Glutamatergic neuron (in vitro differentiated cells): ENCODE measurements at places on chromosomes 12 and 14.

DNA sequence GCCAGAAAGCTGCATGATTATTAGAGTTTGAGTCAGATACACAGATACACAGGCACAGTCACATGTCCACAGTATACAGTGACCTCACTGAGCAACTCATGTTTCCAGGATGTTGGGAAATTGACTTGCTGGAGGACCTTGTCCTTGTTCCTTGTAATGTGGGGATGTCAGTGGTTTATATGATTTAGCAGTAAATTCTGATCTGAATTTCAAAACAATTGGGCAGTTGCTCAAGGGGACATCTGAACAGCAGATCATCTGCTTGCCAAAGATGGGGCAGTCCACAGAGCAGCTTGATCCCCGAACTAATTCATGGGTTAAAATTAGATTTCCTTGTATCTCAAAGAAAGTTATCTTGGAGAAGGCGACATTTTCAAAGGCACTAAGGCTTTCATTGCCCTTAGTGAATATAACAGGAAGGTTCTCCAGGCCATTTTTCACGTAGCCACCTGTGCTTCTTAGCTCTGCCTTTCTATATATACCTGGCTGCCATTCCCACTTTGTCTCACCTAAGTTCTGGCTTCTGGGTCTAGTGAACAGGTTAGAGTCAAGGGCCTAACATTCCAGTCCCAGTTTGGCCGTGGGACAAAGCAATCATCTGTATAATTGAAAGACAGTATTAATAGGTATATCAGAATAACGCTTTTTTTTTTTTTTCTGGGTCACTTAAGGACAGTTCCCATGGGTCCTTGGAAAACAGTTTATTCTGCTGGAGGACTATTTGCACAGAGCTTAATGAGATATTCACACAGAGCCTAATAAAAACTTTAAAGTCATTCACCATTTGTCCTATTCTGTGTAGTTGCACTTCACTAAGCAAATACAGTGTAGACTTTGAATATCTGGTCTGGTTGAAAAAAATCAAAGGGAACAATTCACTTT lies 64.9 kb upstream of the STRN3 start:
- H3K4me3 ChIP-seq, result no peak overlapping the region
- DNase-seq, result no peak
- no peaks in the 10 kb centered on the region for H3K4me1 ChIP-seq
- H3K36me3 ChIP-seq, result no peaks in the 10 kb centered on the region
- H3K27ac ChIP-seq, result no peak overlapping the region

GRCh38 chr14:69004731-69005431 lies 25.8 kb upstream of the ACTN1 start:
- peaks cover 12% of the 10 kb centered on the region for H3K36me3 ChIP-seq
- H3K27ac ChIP-seq, result no peak overlapping the region
- H3K4me3 ChIP-seq, result no peak overlapping the region
- no peak for DNase-seq
- peaks cover 5% of the 10 kb centered on the region for H3K4me1 ChIP-seq
- H3K27me3 ChIP-seq, result peaks cover 5% of the 10 kb centered on the region

DNA sequence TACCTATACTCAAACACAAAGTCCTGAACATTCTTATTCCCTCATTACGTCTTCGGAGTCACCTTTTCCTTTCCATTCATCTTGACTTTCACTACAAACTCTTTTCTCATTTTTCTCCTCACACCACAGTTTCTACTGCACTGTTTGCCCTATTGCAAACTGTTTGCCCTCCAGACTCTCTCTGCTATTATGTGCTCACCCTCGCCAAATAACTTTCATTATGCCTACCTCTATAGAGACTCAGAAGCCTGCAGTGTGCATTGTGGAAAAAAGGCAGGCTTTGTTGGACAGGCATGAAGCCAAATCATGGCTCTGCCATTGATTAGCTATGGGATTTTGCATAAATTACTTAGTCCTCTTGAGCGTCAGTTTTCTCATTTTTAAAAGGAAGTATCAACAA lies 246.6 kb upstream of the CCDC196 start:
- no peak overlapping the region for H3K4me3 ChIP-seq
- no peak overlapping the region for H3K27ac ChIP-seq
- H3K4me1 ChIP-seq, result no peaks in the 10 kb centered on the region

GRCh38 chr14:76595266-76595665 lies 166.0 kb upstream of the VASH1 start:
- DNase-seq, result no peak
- H3K4me3 ChIP-seq, result no peak overlapping the region
- H3K27ac ChIP-seq, result no peak overlapping the region
- H3K36me3 ChIP-seq, result no peaks in the 10 kb centered on the region

GRCh38 chr12:12010277-12011039 lies 60.3 kb upstream of the BCL2L14 start:
- H3K27ac ChIP-seq, result no peak overlapping the region
- H3K27me3 ChIP-seq, result peaks cover 3% of the 10 kb centered on the region
- no peak for DNase-seq
- H3K4me3 ChIP-seq, result no peak overlapping the region
- H3K4me1 ChIP-seq, result peaks cover 6% of the 10 kb centered on the region

DNA sequence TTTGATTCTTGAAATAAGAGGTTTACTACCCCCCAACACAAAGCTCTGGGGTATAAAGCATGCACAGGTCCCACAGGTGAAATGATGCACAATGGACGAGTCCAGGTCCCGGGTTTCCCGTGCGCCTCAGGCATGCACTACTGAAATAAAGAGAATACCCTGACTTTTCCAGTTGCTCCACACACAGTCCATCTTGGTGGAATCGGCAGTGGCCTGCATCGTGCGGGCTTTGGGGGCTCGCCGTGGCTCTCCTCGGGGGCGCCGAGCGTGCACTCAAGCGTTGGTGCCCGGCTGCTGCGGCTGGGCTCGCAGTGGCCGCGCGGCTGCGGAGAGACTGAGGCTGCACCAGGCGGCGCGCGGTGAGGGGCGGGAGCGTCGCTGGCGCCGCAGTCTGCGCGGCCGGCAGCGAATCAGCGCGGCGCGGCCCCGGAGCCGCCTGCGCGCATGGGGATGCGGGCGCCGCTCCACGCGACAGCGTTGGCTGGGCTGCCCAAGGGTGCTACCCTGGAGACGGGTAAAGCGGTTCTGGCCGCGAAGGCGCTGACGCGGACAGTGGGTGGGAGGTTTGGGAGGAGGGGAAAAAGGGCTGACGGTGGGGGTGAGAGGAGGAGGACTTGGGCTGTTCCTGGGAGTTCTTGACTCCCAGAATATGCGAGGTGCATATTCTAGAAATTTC lies 53.8 kb upstream of the CCDC175 start:
- H3K36me3 ChIP-seq, result peaks cover 10% of the 10 kb centered on the region
- peak; percentile 75 for DNase-seq

DNA sequence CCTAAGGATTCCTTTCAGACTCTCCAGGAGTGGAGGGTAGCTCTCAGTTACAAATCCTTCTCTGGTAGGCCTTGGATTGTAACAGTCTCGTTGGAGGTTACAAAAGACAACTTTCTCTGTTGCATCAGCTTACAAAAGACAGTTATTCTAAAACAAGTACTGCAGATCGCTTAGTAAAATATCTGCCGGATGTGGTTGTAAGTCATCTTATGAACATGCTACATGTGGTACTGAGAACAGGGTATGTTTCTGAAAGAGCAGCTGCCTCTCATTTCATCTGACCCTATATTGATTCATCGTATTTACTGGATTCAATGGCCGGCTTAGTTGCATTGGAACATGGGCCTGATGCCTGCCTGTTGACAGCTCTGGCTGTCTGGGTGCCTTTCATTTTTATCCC lies 157.4 kb downstream of the PTCSC3 start:
- DNase-seq, result no peak
- no peaks in the 10 kb centered on the region for H3K27me3 ChIP-seq
- H3K4me3 ChIP-seq, result no peak overlapping the region
- no peaks in the 10 kb centered on the region for H3K36me3 ChIP-seq
- H3K4me1 ChIP-seq, result no peaks in the 10 kb centered on the region

GRCh38 chr12:127717278-127717677 lies 549.7 kb upstream of the TMEM132C start:
- H3K27ac ChIP-seq, result no peak overlapping the region
- H3K4me3 ChIP-seq, result no peak overlapping the region
- H3K27me3 ChIP-seq, result no peaks in the 10 kb centered on the region
- no peak for DNase-seq
- H3K36me3 ChIP-seq, result no peaks in the 10 kb centered on the region

GRCh38 chr14:92173668-92174067 lies 51.9 kb downstream of the CPSF2 start:
- H3K36me3 ChIP-seq, result no peaks in the 10 kb centered on the region
- H3K4me1 ChIP-seq, result no peaks in the 10 kb centered on the region
- H3K27ac ChIP-seq, result no peak overlapping the region

DNA sequence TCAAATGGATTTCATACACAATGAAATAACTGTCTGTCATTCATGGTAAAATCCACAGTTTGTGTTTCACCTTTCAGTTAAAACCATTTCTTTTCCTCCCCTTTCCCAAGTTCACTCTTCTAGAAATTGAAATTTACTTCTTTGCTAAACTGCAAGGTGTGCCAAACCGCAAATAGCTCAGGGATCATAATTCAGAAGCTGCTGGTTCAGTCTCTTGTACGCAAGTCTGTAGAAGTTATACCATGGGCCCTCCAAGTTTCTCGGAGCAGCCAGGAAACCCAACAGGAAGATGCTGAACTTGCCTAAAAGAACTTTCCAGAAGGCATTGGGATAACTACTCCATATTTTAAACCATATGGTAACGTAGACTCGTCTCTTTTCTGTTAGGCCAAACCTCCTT lies 268.9 kb downstream of the FLRT2 start:
- no peaks in the 10 kb centered on the region for H3K27me3 ChIP-seq
- H3K4me1 ChIP-seq, result no peaks in the 10 kb centered on the region
- H3K27ac ChIP-seq, result no peak overlapping the region
- no peak overlapping the region for H3K4me3 ChIP-seq
- no peaks in the 10 kb centered on the region for H3K36me3 ChIP-seq
- no peak for DNase-seq

DNA sequence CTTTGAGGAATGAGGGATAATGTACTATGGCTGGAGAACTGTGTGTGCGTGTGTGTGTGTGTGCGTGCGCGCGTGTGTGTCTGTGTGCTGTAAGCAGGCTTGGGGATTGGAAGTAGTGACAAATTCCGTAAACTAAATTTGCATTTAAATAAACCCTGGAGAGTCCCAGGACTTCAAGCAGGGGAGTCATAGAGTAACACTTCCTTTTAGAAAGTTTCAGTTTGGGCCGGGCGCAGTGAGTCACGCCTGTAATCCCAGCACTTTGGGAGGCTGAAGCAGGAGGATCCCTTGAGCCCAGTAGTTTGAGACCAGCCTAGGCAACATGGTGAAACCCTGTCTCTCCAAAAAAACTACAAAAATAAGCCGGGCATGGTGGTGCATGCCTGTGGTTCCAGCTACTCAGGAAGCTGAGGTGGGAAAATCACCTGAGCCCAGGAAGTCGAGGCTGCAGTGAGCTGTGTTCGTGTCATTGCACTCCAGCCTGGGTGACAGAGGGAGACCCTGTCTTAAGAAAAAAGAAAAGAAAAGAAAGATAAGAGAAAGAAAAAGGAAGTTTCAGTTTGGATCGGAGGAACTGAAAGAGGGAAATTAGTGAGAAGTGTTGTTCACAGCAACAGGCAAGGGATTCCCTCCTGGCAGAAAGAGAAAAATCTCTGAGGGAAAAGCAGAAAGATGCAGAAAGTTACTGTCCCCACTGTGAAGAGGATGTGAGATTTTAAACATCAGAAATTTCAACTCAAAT lies 222.7 kb upstream of the SOX5 start:
- no peak overlapping the region for H3K4me3 ChIP-seq
- peaks cover 4% of the 10 kb centered on the region for H3K4me1 ChIP-seq
- H3K27me3 ChIP-seq, result no peaks in the 10 kb centered on the region

DNA sequence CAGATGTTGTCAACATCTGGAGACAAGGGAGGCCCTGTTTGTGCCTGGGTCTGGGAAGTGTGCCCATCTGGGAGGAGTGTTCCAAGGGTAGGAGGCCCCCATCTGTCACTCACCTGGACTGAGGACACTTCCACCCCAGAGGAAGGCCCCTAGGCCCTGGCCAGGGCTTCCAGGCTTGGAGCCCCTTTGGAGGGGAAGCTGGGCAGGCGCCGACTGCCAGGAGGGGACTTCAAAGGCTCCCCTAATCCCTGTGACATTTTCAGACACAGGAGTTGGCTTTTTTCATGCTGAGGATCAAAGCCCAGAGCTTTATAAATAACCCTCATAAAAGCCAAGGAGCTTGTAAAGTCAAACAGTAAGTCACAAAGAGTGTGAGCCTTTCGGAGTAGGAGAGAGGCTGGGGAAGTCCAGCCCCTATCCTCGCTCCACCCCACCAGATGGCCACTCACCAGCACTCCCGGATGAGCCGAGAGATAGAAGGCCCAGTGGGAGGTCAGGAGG lies 17.6 kb upstream of the FAM222A start:
- H3K4me3 ChIP-seq, result no peak overlapping the region
- no peak for DNase-seq
- H3K36me3 ChIP-seq, result no peaks in the 10 kb centered on the region
- H3K27me3 ChIP-seq, result no peaks in the 10 kb centered on the region

DNA sequence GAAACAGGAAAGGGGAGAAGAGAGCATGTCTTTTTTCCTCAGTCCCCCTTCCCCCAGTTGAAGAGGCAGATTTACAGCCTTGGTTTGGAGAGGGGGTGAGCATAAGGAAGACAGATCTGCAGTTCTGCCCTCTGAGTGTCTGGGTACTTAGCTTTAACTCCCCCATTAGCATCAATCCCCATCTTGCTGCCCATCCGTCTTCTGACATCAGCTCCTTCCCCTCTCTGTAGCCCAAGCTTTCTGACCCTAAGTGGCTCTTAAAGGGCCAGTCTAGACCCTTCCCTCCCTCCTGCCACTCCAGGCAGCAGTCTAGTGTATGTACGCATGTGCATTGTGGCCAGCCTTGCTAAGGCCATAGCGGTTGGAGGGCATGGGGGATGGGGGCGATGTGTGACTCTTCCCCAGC lies 7.3 kb downstream of the GPR84 start:
- no peak for DNase-seq
- H3K4me1 ChIP-seq, result peaks cover 41% of the 10 kb centered on the region
- peak overlapping the region; percentile 56 for H3K4me3 ChIP-seq
- H3K36me3 ChIP-seq, result no peaks in the 10 kb centered on the region
- H3K27me3 ChIP-seq, result peaks cover 9% of the 10 kb centered on the region
- H3K27ac ChIP-seq, result peak overlapping the region; percentile 69

DNA sequence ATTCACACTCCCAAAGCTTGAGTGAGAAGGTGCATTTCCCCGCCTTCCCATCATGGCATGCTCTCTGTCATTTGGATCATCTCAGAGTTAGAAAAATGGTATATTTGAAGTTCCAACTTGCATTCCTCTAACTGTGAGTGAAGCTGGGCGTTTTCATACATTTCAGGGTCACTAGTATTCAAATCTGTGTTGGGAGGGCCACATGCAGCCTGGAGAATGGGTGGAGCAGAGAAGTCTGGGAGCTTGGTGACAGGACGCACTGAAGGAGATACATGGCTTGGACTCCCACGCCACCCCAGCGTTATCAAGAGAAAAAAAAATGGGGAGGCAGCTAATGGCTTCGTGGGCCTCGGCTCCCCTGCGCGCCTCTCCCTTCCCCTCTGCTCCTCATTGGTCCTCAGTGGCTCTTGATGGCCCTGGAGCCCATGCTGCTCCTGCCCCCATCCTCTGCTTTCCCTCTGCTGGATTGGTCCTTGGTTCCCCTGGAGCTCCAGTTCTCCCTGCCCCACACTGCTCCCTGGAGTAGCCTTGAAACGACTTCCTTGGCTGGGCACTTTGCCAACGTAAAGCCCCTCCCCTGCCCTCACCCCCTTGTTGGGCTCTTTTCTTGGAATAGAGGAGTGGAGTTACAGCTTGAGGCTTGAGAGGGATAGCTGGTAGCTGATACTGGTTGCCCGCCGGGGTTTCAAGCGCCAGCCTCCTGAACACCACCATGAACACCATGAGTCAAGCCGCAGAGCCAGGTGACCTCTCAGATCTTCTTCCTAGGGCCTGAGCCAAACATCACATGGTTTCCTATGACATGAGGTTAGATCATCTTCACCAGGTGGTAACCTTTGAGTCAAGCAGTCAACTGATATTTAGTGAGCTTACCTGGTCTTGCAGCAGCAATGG lies 139.6 kb downstream of the PRKCH start:
- DNase-seq, result no peak
- H3K27ac ChIP-seq, result no peak overlapping the region
- no peak overlapping the region for H3K4me3 ChIP-seq
- peaks cover 9% of the 10 kb centered on the region for H3K4me1 ChIP-seq
- peaks cover 3% of the 10 kb centered on the region for H3K27me3 ChIP-seq
